ENCODE measurements at places on chromosomes 5 and 9.

- no peak for DNase-seq
These were observed 205.3 kb upstream of the TBC1D2 start for GRCh38 chr9:98460704-98461103.

- no peak for DNase-seq
These were observed 13.0 kb upstream of the RIMOC1 start for GRCh38 chr5:41891066-41891707.

DNA sequence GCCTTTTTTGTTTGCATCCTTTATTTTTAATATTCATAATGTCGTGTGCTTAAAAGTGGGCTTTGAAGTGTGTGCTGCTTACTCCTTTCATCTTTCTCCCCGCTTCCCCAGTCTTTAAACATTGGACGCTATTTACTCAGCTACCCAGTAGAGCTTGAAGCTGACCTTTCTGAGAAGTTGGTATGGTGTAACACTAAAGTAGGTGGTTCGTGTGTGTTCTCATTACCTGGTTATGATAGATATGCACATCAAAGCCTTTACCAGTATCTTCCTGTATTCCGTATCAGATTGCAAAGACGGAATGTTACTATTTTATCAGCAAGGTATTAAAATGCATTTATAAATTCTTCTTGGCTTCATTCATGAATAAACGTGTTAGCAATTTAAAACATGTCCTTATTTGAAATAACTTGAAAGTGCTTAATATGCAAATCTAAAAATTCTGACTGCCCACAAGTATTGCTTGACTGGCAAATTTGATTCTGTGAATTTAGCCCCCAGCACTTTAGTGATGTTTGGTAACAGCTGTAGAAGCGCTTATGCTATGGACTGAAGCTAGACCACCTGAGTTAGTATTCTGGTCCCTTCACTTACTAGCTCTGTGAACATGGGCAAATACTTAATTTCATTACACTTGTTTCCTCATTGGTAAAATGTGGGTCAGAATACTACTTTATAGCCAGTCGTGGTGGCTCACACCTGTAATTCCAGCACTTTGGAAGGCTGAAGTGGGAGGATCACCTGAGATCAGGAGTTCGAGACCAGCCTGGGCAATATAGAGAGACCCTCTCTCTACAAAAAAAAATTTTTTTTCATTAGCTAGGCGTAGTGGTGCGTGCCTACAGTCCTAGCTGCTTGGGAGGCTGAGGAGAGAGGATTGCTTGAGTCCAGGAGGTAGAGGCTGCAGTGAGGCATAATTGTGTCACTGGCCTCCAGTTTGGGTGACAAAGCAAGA, 1.7 kb downstream of the RRAGA start:
- no peak for DNase-seq

GRCh38 chr5:149166128-149166527, 24.8 kb downstream of the ABLIM3 start:
- no peak for DNase-seq

Data from Calu3 (cell line).